ENCODE measurements at places on chromosomes 1 and 21.

DNA sequence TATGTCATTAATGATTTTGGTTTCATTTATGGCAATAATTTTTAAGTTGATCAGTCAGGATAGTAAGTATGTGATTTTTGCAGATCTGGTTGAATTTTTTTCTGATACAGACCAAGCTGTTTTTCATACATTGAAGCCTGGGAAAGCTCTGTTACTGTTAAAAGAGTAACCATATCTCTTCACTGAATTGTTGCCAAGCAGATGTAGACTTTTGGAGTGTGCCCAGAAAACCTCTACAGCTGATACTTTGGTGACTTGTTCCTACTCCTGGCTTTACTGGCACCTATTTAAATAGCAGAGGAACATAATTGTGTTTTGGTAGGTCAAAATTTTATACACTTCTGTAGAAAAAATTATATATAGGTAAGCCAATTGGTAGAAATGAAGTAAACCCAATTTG, 49.4 kb downstream of the NFIA start:
- DNase-seq: no peak

DNA sequence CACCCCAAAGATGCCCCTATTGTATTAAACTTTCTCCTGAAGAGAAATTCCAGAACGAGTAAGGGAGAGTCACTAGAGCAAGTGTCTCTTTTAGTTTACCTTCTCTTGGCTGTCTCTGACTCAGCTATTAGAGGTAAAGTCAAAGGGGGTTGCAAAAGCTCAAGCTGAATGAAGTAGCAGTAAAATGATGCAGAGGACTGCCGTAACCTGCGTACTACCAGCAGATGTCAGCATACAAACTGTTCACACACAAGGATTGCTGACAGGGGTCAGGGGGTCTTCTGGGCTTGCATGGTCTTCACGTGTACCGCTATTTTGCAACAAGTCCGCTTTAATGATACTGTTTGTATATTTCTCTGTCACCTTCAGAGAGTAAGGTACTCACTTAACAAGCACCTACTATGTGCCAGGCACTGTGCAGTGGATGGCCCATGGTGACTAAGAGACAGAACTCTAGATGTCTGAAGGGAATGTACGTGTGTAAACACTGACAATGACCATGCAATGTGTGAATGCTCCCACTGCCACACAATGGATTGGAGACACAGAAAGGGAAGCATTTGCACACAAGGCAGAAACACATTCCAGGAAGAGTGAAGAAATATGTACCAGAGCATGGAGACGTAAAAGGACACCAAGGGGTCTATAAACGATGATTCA, 34.9 kb downstream of the CHML start:
- no peak for DNase-seq

DNA sequence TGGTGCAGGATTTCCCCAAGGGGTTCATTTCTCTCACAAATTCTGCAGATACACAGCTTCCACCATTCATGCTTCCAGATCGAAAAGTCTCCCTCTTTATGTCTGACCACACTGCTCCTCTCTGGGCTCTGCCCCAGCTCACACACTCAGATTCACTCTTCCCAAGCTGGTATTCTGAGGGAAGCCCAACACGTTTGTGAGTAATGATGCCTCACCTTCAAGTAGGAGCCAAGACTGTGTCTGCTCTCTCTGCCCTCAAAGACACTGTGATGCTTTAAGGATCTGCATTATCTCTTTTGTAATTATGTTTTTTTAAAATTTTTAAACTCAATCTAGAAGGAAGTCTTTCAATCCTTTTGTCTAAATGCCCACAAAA, 19.8 kb downstream of the PRAMEF11 start:
- DNase-seq: no peak

- DNase-seq: no peak
These were observed 2.1 kb downstream of the ARHGEF2 start for GRCh38 chr1:155976062-155976912.

Data from activated CD4-positive, CD25-positive, alpha-beta regulatory T cell treated with anti-CD3 and anti-CD28 coated beads, Interleukin-2, amount 50 U/mL, for 72 hours (primary cell).